ENCODE measurements at places on chromosomes 11 and 22. TPM values are rescaled to one million over a fixed set of nuclear protein-coding genes. Genes with fewer than 3 reads are reported as not detected.

The CRYBB1 gene
- total RNA-seq, result not detected

DNA sequence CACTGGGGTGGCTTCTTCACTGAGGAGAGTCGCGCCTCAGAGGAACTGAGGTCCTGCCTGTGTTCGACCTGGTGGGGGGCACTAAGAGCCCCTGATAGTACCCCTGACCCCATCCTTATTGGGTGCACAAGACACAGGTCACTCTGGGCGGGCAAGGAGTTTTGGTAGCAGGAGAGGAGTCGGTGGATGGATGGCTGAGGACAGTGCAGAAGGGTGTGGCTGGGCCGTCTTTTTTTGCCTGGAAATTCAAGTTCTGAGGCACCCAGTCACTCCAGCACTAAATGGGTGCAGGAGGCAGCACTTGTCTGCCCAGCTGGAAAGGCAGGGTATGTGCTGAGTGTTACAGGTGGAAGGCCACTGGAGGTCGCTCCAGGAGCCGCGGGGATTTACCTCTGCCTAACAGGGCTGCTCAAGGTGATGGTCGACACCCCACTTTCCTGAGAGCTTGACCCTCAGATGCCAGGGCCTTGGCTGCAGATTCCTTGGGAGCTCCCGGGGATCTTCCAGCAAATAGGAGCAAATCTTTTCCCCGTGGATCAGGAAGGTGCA lies 960 bp downstream of the TSSC4 start:
- DNase-seq, result no peak

DNA sequence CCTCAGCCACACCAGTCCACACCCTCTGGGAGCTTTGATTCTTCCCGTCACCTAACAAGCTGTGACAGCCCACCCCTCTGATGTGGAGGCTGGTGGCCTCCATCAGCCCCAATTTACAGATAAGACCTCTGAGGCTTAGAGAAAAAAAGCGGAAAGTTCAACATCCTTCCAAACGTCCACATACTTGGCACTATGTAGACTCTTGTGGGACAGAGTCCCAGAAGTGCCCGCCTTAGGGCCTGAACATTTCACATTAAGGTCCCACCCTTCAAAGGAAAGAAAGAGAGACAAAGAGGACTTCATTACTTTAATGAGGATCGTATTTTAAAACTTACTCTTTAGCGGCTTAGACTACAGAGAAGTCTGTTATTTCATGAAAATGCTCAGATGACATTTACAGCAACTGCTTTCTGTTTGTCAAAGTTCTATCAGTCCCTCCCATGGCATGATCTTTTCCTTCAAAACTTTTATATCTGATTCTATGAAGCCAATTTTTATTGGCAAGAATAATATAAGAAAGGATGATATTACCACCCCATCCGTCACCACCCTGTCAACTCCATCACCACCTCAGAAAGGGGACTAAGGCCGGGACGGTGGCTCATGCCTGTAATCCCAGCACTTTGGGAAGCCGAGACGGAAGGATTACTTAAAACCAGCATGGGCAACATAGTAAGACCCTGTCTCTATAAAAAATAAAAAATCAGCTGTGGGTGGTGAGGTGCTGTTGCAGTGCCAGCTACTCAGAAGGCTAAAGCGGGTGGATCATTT lies 15.7 kb upstream of the SCGB1A1 start:
- DNase-seq, result no peak

- no peak for DNase-seq
Measured at GRCh38 chr11:121543836-121544380, 91.1 kb upstream of the SORL1-AS1 start.

DNA sequence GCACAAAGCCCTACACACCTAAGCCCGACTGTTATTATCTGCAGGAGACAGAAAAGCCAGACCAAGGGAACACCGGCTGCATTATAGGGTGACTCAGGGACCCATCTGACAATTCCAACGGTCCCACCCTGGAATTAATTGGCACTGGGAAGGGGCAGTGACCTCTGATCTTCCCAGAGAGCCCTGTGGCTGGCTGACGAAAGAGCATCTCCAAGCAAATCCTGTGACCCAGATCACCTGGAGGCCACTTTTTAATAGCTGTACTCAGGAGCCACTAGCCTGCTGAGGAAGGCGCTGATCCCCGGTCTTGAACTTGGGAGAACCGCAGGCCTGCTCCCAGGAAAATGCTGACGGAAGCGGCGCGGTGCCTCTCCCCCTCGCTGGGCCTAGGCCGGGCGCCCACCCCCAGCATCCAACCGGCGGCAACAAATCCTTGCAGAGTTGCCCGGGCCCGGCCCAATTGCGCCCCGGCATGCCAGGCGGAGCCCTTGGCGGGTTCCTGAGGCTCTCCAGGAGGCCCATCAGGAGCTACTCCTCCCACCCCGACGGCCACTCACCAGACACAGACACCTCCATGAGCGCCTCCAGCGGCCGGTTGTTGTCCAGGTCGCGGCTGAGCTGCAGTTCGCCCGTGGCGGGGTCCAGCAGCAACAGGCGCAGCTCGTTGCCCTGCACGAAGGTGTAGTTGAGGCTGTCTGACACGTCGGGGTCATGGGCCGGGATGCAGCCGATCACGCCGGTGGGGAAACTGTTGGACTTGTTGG lies 4.2 kb downstream of the CELSR1 start:
- DNase-seq, result no peak

DNA sequence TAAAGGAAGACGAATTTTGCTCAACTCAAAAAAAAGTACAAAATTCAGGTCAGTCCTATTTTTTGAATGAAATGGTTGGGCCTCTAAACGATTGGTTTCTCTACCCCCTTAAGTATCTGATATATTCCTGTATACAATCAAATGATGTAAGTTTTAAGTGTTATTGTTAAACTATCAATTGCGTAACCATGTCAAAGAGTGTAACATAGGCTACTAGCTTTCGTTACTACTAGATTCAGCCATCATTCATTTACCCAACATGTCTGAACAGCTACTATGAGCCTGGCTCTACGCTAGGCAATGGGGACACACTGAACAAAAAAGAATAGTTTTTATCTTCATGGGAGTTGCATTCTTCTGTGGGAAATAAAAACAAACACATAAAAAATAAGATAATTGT lies 3.3 kb downstream of the RAB6A start:
- peak; percentile 61 for DNase-seq

DNA sequence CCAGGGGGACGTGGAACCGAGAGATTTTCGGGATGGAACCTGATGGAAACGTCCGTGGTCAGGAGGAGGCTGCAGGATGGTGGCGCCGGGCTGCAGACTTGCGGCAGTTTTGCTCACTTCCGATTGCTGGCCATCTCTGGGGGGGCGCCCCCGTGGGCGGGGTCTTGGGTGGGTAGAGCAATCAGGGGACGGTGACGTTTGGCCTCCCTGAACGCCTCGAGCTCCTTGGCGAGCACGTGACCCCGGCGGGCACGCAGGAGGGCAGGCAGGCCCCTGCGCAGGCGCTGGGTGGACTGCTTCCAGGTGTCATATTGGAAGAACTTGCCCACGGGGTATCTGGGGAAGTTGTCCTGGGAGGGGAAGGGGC lies 6.3 kb downstream of the IGF2 start:
- no peak for DNase-seq

- DNase-seq, result no peak
Measured at GRCh38 chr11:27663326-27663725, 36.9 kb downstream of the BDNF start.

GRCh38 chr11:28323621-28324020 lies 215.4 kb downstream of the METTL15 start:
- DNase-seq, result no peak

- no peak for DNase-seq
Measured at GRCh38 chr11:116778556-116778955, 5.8 kb upstream of the BUD13 start.

DNA sequence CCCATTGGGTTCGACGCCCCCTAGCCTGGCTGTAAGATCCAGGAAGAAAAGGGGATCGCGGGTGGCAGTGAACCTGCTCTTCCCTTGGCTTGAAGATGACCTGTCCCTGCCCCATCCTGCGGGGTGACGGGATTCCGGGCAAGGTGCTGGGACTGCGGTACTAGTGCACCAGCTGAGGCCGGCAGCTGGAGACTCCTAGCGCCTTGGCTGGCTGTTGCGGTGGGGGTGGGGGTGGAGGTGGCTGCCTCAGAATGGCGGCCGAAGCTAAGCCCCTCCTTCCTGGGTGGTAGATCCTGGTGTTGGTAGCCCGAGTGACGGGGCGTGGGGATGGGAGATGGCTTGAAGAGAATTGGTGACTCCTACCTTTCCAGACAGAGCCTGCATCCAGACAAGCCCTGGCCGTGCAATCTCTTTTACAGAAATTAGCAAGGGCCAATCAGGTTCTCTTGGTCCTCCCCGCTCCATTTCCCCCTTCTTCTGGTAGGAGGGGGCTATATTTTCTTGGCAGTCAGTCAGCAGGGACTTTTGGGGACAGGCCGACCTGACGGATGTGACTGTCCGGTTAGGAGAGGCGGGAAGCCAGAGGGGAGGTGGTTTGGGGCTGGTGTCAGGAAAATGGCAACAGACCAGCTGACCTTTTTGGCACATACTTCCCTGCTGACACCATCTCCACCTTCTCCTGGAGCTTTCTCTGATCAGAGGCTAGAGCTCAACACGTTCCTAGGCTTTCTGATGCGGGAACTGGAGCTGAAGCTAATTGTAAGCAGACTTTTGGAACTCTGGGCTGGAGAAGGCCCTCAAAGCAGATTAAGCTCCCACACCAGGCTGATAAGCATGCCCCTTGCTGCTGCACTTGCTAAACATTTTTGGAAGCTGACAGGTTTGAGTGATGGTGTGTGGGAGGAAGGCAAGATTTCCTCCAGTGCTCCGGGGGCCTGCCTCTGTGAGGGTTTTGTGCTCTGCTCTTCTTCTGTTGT lies 2.0 kb downstream of the NAV2 start:
- peak; percentile 19 for DNase-seq

The SAA1 gene
- 67.2 TPM for total RNA-seq

DNA sequence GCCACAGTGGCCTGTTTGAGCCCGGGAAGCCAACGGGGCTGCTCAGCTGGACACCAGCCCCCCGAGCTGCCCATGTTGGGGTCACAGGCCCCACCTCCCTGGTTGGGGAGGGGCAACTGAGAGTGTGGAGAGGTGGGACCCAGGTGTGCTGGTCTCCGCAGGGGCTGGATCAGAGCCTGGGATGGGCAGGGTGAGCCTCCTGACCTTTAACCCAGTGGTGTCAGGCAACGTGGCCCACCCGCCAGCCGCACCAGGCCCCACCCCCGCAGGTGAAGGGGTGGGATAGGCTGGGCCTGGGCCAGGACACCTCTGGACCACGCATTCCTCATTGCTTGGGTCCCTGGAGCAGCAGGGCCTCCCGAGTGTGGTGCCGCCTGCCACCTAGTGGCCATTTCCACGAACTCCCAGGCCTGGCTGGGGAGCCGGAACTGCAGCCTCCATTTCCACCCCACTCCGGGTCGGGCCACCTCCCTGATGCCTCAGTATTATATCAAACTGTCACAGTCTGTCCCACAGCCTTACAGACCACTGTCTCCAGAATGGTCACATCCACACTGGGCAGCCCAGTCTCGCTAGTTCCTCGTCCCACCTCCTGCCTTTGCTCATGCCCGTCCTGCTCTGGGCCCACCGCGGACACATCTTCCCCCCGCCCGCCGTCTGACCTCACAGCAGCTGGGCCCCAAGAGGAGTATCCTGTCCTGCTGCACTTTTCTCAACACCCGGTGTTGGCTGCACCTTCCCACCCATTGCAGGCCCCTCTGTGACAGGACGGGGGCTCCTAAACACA lies 13.3 kb upstream of the PPP6R3 start:
- DNase-seq, result peak; percentile 45

The DTX4 gene
- total RNA-seq, result 11.5 TPM

- no peak for DNase-seq
Measured at GRCh38 chr22:47292546-47293320, 530.3 kb downstream of the TBC1D22A start.

GRCh38 chr22:42969348-42969975 lies 45.5 kb downstream of the PACSIN2 start:
- peak; percentile 63 for DNase-seq

DNA sequence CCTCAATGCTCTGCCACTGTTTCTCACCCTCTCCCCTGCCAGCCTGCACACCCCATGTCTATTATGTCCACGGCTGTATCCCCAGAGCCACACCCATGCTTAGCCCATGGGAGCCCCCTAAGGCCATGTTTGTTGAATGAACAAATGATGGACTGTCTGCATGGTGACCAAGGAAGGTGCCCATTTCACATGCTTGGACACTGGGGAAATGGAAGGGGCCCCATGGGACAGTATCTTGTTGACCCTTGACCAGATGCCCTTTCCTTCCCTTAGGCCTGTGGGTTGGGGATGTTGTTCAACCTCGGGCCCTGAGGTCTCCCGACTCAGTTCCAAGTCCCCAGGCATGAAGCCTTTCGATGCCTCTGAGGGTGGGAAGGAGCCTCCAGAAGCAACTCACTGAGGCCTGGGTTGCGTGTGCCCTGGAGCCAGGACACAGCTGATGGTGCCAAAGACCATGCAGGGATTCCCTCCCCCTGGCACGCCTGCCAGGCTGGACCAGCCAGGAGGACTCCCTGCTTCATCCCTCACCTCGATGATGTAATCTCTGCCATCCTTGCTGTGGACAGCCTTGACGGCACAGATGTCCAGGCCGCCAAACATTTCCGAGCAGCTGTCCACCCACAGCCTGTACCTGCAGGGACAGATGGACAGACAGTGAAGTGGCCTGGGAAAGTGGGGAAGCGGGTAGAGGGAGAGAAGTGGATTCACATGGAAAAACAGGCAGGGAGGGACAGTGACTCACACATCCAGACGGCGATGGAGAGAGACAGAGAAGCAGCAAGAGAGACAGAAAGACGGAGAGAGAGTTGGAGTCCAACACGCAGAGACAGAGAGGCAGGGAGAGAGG lies 58.9 kb downstream of the FBXO7 start:
- no peak for DNase-seq

GRCh38 chr11:27622541-27623300 lies 77.5 kb downstream of the BDNF start:
- DNase-seq, result no peak

The KRTAP5-11 gene
- total RNA-seq, result not detected

The APBB1 gene
- total RNA-seq, result 22.5 TPM

DNA sequence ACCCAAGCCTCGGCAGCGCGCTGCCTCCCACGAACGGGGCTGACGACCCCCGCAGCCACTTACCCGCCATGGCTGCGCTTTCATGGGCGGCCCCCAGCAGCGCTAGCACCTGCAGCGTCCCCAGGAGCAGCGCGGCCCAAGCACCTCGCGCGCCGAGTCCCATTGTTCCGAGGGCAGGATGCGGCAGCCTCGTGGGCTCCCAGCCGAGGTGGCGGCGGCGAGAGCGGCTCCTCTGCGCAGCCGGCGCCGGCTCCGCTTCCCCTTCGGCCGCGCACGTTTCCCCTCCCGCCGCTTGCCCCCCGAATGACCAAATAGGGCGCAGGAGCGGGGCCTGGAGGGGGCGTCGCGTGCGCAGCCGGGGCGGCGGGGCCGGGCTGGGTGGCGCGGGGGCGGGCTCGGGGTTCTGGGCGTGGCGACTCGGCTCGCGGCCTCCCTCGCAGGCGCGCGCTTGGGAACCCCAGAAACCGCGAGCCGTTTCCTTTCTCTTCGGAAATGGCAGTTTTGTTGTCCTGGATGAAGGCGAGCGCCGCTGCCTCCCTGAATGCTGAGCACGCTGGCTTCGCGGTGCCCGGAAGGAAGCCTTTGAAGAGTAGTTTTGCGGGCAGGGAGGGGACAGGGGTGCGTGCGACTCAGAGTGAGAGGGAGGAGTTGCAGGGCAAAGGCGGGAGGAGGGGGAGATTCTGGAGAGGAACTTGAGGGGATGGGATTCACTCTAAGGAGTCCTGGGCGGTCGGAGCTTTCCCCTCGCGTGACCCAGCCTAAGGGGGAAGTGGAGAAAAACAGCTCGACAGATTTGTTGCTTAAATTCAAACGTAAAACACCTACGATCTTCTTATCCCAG lies at the start of gene TMEM123:
Gene TMEM123 (minus strand): TSS at position 305 of the 841 bp plus-strand sequence. CDS start 142 bp downstream, at position 163.
- DNase-seq, result peak; percentile 67

The APOL4 gene
- total RNA-seq, result 0.26 TPM

GRCh38 chr22:28449041-28449440 lies 230.6 kb downstream of the TTC28 start:
- no peak for DNase-seq

All from mammary epithelial cell (primary cell).